ENCODE measurements at places on chromosomes 5 and 9.

DNA sequence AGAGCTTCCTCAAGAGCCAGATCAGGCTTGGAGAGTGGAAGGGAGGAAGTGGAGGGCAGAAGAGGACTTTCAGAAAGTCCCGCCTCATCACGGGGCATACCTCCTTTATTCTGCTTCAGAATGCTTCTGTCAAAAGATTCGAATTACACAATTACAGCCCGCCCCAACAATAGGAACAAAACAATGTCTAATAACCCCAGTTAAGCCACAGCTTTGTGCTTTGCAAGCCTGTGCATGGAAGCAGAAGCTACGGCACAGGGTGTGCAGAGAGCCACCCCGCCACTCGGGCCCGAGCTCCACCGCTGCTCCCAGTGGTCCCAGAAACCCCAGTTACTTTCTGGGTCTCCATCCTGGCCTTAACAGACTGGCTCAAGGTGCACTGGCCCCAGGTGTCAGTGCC, 23.5 kb downstream of the HNRNPH1 start:
- DNase-seq = no peak

- no peak for DNase-seq
Measured at GRCh38 chr9:116020801-116021200, 132.8 kb upstream of the PAPPA start.

GRCh38 chr5:80569961-80570786, at the start of gene ANKRD34B:
ANKRD34B (minus strand) TSS chr5:80570280; CDS start chr5:80560019, 10,261 bp downstream.
- DNase-seq = peak; percentile 29

DNA sequence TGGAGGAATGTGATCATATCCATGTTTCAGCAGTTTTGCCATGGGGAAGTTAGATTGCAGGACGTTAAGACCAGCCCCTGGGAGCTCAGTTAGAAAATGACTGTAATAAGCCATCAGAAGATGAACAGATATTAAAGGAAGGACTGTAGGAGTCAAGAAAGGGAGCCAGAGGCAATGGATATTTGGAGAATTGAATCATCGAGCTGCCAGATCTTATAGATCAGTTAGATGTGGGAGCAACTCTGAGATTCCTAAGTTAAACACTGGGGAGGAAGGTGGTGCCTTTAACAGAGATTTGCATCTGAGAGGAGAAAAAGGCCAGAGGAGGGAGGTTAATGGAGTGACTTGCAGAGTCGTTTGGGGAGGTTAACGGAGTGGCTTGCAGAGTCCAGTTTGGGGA, 96.4 kb downstream of the ADCY2 start:
- no peak for DNase-seq

- DNase-seq = no peak
Measured at GRCh38 chr5:169838688-169839087, 141.6 kb downstream of the INSYN2B start.

DNA sequence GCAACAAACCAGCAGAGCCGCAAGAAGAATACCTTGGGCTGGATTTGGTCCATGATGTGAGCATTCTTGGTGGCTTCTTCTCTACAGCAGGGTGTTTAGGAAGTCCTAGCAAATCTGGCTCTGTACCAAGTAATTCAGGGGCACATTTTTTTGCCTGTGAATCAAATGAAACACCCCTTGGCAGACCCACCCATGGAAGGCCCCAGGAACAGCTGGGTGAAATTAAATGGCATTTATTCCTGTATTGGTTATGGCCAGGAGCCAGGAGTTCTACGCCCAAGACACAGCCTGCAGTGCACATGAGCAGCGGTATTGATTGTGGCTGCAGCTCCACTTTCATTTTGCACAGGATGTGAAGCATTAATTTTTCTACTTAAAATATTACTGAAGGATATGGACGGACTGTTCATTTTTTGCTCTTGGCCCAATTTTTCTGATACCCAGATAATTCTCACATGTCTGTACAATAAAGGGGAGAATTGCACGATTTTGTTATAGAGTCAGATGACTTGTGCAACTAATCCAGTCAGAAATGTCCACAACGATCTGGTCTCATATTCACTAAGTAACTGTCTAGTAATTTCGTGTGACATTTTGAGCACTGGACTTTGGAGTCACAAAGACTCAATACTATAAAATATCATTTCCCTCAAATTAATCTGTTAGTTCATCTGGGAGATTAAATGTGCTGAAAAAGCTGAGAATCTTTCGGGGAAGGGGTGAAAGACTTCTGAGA, 120.7 kb upstream of the APC start:
- no peak for DNase-seq

DNA sequence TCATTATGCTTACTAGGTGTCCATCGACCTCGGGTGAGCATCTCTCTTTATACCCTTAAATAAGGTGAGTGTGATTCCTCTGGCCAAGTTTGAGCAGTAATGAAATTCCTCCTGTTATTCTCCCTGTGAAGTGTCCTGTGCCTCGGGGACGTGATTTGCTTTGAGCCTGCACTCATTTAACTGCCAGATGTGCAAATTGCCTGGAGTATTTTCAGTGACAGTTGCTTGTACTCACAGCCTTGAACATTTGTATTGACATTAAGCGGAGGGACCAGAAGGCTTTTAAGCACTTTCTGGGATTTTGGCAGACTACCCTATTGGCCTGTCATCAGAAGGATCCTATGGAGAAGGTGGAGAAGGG, 126.9 kb downstream of the DOCK2 start:
- no peak for DNase-seq

GRCh38 chr9:69149321-69149807, 24.7 kb upstream of the TJP2 start:
- DNase-seq = no peak

- DNase-seq = no peak
Measured at GRCh38 chr5:137022725-137023124, 476.4 kb downstream of the SPOCK1 start.

DNA sequence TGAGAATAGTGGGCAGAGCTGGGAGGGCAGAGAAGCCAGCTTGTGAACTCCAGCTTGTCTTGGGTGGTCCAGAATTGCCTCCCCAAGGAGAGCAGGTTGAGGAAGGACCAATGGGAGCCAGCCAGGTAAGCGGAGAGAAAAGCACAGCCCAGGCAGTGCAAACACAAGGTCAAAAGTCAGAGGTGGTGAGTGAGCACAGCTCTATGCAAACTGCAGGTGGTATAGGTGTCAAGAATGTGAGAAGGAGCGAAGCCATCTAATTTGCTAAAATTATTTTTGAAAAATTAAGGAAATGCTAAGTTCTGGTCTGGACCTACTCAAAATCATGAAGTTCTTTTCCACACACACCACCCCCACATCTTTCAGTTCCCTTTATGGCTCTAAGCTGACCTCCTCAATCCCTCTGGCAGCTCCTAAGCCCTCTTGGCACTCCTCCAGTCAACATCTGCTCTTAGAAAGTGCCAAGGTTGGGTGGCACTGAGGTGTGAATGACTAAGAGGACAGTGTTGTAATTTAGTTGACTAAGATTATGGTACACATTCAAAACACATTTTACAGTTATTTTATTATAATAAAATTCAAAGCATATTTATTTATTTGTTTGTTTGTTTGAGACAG, 6.6 kb upstream of the OTULINL start:
- no peak for DNase-seq

GRCh38 chr9:113999256-114000062, 78.6 kb downstream of the AMBP start:
- DNase-seq = no peak

DNA sequence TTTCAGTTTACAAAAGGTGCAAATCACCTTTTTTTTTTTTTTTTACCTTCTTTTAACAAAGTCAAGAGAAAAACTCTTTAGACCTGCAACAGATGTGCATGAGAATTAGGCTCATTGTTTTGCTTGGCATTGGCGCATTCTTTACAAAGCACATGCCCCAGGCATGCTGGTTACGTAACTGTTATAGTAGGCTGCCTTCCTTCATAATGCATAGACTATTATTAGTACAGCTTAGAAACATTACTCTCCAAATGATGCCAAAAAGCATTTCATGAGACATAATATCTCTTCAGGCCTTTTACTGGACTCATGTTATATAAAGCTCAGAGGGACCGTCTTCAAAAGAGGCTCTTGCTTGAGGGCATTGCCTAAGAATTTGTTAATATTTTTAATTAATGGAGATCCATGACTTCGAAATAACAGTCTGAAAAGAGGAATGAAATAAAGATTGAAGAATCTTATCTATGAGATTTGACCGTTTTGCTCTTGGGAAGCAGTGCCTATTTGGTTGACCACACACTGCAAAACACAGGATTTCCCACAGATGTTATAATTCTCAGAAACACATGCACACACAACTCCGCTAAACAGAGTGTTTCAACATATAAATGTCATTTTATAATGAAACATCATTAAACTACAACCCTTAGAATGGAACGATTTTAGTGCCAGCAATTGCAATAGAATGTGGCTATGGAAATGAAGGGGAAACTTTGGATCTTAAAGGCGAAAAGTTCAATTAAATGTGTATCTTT, 478.7 kb downstream of the PRR16 start:
- no peak for DNase-seq

DNA sequence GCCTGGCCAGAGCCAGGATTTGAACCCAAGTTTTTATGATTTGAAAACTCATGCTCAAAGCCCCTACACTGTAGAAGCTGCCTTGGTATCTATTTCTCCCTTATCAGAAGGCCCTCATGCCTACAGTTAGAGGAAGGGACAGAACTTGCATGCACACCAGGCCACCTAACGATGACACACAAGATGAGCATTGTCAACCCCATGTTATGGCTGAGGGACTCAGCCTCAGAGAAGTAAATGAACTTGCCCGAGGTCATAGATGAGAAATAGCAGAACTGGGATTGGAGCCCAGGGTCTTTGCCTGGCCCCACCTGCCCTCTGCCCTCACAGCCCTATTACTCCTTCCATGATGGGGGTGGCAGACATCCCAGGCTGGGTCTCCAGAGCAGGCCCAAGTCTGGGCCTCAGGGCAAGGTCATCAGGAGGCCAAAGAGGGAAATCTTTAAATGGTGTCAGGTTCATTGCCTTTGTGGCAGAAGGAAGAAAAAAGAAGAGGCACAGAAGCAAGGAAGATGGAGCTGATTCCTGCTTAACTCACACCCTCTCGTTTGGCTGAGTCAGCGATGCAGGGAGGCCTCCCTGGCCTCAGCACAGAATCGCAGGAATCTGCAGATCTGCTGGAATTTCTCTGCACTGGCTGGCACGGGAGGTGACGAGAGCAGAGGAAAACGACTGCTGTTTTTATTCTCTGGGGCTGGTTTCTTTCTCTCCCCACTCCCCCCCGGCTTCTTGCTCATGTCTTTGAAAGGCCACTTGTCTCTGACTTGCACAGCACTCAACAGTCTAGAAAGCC, 20.6 kb upstream of the CRB2 start:
- DNase-seq = no peak

GRCh38 chr9:107750741-107751566, 261.4 kb upstream of the KLF4 start:
- no peak for DNase-seq

DNA sequence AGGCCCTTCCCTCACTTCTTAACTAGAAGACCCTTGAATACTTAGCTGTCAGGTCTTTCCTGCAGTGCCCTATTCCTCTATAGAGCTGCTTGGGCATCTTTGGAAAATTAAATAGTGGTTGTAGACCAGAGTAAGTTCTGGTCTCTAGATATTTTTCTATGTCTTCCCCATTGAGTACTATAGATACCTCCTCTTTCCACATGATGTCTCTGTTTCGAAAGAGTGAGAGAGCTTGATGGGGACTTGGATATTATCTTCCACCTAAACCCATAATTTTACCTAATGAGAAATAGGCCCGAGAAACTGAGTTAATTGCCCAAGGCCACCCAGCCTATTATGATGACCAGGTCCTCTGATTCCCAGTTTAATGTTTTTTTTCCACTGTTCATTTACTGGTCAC, 40.2 kb downstream of the SPEF2 start:
- no peak for DNase-seq

DNA sequence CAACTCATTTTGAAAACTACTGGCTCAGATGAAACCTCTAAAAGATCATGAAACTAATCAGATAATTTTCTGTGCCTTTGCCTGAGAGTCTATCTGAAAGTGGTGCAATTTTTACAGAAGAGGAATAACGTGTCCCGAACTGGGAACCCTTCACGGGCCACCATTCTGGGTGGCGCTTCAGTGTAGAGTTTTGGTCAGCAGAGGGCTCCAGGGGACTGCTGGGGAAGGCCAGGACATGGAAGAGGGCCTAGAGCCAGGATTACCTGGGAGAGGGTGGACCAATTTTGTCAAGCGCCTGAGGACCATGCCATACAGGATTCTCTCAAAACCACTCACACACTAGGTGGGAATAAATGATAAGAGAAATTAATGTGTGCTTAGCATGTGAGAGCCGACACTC, 49.7 kb upstream of the PLEKHG4B start:
- no peak for DNase-seq

- no peak for DNase-seq
Measured at GRCh38 chr9:79193001-79193400, 378.8 kb upstream of the TLE4 start.

DNA sequence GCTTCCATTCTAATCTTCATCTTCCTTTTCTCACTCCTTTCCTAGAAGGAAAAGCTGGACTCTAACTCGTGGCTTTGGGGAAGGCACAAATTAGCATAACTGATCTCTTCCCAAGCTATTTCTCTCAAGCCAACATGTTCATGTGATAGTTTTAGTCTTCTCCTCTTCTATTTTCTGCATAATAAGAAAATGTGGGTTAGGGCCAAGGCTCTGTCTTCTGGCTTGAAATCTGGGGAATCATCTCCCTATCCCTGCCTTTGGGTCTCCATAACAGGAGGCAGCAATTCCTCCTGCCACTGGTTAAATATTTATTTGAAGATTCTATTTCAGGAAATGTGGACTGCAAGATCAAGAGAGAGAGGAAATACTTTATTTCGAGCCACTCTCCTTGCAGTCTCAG, 1669.6 kb downstream of the MAT2B start:
- no peak for DNase-seq

DNA sequence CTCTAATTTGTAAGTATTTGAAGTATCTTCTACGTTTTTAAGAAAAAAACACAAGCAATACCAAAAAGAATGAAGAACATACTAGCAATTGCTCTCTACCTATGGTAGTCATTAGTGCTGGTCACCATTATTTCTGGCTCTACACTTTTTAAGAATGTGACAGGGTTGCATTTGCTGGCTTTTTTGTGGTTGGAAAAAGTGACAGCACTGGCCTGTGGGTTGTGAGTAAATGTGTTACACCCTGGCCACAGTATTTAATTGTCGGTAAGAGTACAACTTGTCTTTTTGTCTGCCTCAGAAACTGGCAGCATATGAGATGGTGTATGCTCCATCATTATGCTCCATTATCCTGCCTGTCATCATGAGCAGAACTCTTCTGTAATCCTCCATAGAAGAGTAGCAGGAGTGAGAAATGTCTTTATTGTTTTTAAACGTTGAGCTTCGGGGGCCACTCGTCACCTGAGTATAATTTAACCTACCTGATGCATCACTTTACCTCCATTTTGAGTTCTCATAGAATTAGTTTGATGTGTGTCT, 449.8 kb downstream of the ISL1 start:
- no peak for DNase-seq

- DNase-seq = no peak
Measured at GRCh38 chr9:114900942-114901802, 29.2 kb downstream of the TNFSF8 start.

Measured in stimulated activated CD4-positive, alpha-beta T cell treated with anti-CD3 and anti-CD28 coated beads, Interleukin-12 subunit alpha, Interleukin-12 subunit beta, amount 100 ng/mL, for 48 hours (primary cell).